ENCODE measurements at places on chromosomes 2 and 18.

- no peak for DNase-seq
Measured at GRCh38 chr2:232049350-232049749, 87.8 kb downstream of the DIS3L2 start.

GRCh38 chr2:178193823-178194599 lies at the start of gene OSBPL6:
Gene OSBPL6 (plus strand): TSS chr2:178194512. CDS start chr2:178306185, 111,673 bp downstream.
- peak; percentile 80 for DNase-seq

GRCh38 chr2:166411473-166412230 lies 35.9 kb upstream of the SCN9A start:
- DNase-seq: no peak

DNA sequence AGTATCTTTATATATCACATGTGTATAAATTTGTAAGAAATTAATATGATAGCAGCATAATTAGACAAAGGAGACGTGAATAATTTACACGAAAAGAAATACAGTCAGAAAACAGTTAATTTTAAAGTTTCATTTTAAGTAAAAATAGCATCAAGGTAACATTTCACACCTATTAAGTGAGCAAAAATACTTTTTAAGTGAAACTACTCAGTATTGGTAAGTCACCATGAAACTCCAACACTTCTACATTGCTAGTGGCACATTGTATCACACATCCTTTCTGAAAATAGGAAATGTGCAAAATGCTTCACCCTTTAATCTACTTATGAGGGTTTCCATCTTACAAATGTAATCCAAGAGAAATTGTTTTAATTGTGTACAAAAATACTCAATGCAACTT lies 287.9 kb upstream of the EPAS1 start:
- DNase-seq: no peak

DNA sequence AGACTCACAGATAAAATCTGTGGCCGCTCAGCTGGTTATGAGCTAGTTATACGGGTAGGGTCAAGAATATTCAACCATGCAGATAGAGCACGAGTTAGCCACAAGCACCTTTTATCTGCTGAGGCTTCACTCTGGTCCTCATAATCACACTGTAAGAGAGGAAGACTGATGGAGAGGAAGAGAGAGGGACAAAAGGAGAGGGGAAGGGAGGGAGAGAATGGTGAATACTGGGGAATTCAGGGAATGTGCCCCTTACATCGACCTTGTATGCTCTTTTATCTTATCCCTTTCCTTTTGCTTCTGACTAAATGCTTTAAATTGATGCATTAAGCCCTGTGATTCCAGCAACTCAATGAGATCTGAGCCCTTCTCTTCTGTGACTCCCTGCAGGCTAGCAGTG lies 333.1 kb downstream of the DSEL start:
- no peak for DNase-seq

- no peak for DNase-seq
Measured at GRCh38 chr2:230830428-230830827, 34.3 kb upstream of the ITM2C start.

DNA sequence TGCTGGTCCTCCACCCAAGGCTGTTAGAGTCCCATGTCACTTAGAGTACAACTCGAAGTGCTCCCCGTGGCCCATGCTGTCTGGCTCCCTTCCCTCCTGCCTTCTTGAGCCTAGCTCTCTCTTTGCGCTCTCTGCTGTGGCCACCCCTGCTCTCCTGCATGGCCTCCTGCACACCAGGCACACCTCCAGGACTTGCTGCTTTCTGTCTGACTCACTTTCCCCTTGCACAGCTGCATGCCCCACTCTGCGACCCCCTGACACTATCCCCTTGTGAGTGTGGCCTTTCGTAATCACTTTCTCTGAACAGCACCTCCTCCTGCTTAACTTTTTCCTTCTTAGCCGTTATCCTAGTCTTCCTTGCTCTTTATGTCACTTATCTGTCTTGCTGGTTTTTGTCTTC lies 343.6 kb downstream of the TGIF1 start:
- no peak for DNase-seq

- no peak for DNase-seq
Measured at GRCh38 chr2:171515672-171516298, 6.5 kb upstream of the CYBRD1 start.

DNA sequence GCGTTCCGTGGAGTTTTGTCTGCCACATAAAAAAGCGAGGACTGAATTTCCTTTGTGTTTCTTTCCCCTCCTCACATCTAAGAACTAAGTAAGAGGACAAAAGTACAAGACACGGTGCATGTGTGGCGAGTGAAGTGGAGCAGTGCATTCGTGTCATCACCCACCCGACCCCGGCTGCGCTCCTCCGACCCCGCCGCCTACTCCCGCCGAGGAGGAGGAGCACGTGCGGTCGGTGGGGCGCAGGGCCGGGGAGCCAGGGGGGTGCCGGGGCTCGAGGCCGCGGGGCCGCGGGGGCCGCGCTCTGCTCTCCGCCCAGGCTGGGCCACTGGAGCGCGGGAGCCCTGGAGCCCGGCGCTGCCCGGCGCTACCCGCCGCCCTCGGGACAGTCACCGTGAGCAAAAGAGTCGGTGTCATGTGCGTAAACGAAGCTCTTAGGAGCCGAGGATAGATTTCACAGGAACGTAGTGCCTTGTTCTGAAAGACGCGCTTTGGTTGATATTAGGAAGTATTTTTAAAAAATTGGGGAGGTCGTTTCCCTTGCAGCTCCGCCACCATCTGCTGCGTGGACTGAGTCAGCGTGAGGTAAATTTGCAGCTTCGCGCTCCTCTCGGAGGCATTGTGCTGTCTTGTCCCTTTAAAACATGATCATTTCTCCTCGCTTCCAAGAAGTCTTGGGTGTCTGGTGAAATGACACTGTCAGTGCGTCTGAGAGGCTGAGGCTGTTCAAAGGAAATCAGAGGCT lies 11.0 kb downstream of the TBR1 start:
- DNase-seq: no peak

- no peak for DNase-seq
Measured at GRCh38 chr18:73947180-73947921, 200.3 kb downstream of the FBXO15 start.

Data from breast epithelium (tissue), 4 donors.